ENCODE measurements at places on chromosomes 7 and 10.

DNA sequence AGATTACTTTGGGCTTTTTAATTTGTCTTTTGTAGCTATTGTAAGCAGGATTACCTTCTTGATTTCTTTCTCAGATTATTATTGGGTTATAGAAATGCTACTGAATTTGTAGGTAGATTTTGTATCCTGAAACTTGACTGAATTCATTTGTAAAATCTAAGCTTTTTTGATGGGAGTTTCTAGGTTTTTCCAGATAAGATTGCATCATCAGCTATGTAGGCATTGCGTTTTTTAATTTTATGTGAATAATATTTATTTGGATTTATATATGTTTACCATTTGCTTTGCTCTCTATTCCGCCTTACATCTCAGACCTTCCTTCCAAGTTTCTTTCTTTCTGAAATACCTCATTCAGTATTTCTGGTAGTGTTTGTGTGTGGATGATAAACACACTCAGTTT lies 351.7 kb upstream of the ANKRD30A start:
- DNase-seq = no peak

GRCh38 chr10:2984682-2985081 lies 82.7 kb upstream of the PFKP start:
- no peak for DNase-seq

DNA sequence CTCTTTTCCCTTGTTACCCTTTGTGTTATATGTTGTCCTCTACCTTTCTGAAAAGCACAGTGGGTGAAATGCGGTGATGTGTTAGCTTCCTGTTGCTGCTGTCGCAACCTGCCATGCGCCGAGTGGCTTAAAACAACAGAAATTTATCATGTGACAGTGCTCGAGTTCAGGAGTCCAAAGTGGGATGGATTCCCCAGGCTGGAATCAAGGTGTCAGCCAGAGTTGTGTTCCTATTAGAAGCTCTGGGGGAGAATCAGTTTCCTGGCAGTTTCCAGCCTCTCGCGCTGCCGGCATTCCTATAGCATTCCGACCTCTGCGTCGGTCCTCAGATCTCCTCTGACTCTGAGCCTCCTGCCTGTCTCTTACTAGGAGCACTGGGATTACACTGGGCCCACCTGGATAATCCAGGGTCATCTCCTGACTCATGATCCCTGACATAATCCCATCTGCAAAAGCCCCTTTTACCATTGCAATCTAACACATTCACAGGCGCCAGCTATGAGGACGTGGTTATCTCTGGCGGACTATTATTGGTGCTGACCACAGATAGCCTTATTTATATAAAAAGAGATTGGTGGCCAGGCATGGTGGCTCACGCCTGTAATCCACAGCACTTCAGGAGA lies 207.5 kb downstream of the CUX1 start:
- no peak for DNase-seq

DNA sequence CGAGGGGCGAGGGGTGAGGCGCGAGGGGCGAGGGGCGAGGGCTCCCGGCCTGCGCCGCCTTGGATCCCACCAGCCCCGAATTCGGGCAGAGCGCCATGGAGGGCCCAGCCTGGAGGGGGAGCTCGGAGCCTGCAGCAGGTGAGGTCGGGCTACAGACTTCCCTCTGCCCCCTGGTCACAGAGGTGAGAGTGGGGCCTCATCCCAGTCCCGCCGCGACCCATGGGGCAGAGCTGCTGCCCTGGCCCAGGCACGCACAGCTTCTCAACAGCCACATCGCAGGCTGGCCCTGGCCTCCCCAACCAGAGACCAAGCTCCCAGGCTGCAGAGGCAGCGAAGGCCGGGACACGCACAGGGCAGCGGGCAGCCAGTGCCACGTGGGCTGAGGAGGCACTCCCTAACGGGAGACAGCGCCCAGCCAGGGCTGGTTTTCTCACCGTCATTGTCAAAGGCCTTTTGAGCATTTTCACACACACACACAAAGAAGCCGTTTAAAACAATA lies 191.8 kb downstream of the PTPRN2 start:
- no peak for DNase-seq

GRCh38 chr7:122303531-122304318 lies 825 bp downstream of the FEZF1 start:
- no peak for DNase-seq

All from stimulated activated CD4-positive, alpha-beta T cell treated with anti-CD3 and anti-CD28 coated beads, Interleukin-1b, Interleukin-23, amount 100 ng/mL, for 1 hour (primary cell).